ENCODE measurements at places on chromosomes 4 and X.

- no peak overlapping the region for H3K27ac ChIP-seq
- H3K36me3 ChIP-seq, result no peaks in the 10 kb centered on the region
- 0 out of 2 replicates have a peak, but pooled peaks cover 3% of the 10 kb centered on the region for H3K4me1 ChIP-seq
Observed at GRCh38 chr4:25002681-25003080, 28.1 kb downstream of the LGI2 start.

- H3K27ac ChIP-seq, result no peak overlapping the region
- no peak for DNase-seq
- no peaks in the 10 kb centered on the region for H3K27me3 ChIP-seq
- H3K4me1 ChIP-seq, result peaks cover 2% of the 10 kb centered on the region
- H3K4me3 ChIP-seq, result no peak overlapping the region
- no peaks in the 10 kb centered on the region for H3K36me3 ChIP-seq
Observed at GRCh38 chrX:19683817-19684216, 168.5 kb upstream of the MAP3K15 start.

GRCh38 chr4:4714331-4714730 is 145.1 kb upstream of the MSX1 start:
- no peak overlapping the region for H3K4me3 ChIP-seq
- no peaks in the 10 kb centered on the region for H3K27me3 ChIP-seq
- H3K4me1 ChIP-seq, result no peaks in the 10 kb centered on the region
- DNase-seq, result no peak
- H3K36me3 ChIP-seq, result no peaks in the 10 kb centered on the region

GRCh38 chr4:184641022-184641421 is 8.2 kb downstream of the CASP3 start:
- DNase-seq, result no peak
- H3K4me1 ChIP-seq, result peaks cover 2% of the 10 kb centered on the region
- H3K27me3 ChIP-seq, result no peaks in the 10 kb centered on the region
- H3K4me3 ChIP-seq, result no peak overlapping the region
- H3K27ac ChIP-seq, result no peak overlapping the region

Data from iPS DF 6.9 (cell line).